Effector memory CD8-positive, alpha-beta T cell (primary cell): ENCODE measurements at places on chromosomes 12 and 14.

- DNase-seq, result no peak
Measured at GRCh38 chr12:81502912-81503695, 256.0 kb downstream of the PPFIA2 start.

DNA sequence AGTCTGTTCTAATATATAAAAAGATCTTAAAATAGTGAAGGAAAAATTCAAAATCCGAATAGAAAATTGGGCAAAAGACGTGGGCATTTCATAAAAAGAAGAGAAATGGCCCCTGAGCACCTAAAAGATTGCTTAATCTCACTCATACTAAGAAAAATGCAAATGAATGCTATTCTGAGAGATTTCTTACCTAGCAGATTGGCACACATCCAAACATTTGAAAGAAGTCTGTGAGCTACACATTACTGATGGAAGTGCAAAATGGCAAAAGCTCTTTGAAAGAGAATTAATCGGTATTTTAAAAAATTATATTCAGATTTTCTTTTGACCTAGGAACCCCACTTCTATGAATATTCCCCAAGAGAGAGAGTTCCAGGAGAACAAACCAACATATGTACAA lies 280.4 kb upstream of the GARIN6 start:
- no peak for DNase-seq

GRCh38 chr12:21547437-21547836 lies 21.3 kb downstream of the SPX start:
- DNase-seq, result no peak

- no peak for DNase-seq
Measured at GRCh38 chr14:45290547-45290946, 37.5 kb upstream of the MIS18BP1 start.

DNA sequence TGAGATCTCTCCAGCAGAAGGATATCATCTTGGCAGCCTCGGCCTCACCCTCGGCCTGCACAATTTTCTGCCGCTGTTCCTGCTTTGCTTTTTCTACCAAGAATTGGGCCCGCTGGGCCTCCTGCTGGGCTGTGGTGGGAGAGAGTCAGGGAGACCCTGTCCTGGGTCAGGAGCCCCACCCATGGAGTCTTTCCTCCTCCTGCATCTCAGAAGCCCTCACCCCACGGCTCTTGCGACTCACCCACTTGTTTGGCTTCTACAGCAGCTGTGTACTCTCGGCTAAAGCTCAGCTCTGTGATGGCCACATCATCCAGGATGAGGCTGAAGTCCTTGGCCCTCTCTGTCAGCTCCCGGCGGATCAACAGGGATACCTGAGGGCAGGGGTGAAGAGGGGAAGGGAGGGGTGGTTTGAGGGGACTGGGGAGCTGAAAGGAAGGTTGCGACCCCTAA lies 2.8 kb downstream of the PHB2 start:
- DNase-seq, result no peak

GRCh38 chr12:9799961-9800360 lies 27.3 kb upstream of the KLRF1 start:
- no peak for DNase-seq

GRCh38 chr14:75993567-75994041 lies 8.0 kb downstream of the IFT43 start:
- no peak for DNase-seq

- DNase-seq, result no peak
Measured at GRCh38 chr12:46523863-46524770, 151.5 kb upstream of the SLC38A2 start.

DNA sequence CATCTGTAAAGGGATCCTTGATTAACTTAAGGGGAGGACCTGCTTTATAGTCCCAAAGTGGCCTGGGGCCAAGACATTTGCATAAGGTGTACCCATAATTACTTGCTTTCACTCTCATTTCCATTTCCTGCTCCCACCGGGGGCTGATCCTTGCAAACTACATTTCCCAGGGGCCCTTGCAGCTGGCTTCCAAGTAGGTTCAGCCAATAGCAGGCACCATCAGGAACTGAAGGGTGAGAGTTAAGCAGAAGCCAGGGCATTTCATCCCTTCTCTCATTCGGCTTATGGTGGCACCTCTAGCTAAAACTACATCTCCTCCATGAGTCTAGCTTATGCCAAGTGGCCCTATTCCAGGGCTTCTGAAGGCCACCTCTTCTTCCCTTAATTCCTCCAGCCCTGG lies 88.8 kb downstream of the CCDC60 start:
- no peak for DNase-seq

DNA sequence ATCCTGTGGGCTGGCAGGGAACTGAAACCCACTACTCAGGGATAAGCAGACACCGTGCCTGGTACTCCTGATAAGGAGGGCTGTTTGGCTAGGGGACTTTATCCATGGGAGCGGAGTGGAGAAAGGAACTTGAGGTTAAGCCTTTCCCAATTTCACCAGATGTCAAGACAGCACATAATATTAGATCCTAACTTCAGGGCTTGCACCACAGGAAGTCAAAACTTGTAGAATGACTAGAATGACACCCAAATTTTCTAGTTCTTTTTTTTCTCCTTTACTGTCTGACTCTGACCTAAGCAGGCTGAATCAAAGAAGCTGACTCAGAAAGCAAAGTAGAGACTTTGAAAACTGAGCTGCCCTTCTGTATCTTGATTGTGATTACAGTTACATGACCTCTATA lies 7.1 kb upstream of the CGRRF1 start:
- DNase-seq, result no peak

DNA sequence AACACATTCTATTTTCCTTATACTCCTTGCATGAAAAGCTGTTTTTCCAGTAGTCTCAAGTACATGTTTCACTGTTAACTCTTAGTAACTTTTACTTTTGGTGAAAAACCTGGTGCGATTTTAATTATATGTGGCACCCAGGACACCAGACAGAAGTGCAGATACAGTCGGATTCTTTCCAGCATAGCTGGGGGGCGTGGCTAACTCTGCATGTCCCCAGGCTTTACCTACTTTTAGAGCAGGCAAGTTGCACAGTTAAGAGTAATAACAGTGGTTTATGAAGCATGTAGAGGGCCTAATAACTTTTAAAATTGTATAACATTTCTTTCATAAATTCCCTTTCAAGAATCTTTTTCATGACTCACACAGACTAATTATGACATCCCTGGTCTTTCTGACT lies 70.7 kb downstream of the HSD17B6 start:
- no peak for DNase-seq

GRCh38 chr14:23078692-23079116 lies 16.2 kb downstream of the ACIN1 start:
- no peak for DNase-seq

DNA sequence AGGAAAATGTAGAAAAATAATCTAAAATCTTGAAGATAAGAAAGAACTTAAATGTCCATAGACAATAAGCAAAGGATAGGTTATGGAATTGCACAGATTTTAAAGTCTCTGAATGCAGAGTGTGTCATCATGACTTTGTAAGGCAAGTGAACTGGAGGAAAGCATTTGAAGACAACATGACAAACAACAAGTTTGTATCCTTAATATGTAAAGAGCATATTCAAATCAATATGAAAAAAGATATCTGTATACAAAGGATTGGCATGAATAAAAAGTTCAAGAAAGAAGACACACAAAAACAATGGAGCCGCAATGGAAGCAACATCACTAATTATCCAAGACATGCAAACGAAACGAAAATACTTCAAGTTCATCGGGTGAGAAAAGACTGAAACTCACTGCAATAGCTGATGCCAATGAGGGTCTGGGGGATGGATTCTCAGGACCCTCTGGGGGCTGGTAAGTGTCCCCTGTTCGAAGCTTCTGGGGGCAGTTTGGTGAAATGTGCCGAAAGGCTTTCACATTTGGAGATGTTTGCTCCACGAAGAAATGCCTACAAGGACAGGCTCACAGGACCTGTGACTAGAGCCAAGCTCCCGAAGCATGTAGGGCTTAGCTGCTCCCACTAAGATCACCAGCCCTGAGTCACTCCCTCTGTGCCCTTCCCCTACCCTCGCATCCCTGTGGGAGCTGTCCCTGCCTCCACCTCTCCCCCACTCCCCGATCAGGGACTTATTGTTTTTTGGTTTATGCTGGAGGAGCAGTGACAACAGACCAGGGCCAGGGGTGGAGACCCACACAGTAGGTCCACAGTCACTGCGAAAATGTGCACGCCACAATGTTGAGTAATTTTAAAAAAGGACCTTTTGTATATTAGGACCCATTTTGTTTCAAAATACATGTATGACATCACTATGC lies 345.7 kb upstream of the SFSWAP start:
- DNase-seq, result no peak

GRCh38 chr12:67689385-67689784 lies 40.8 kb downstream of the DYRK2 start:
- no peak for DNase-seq

DNA sequence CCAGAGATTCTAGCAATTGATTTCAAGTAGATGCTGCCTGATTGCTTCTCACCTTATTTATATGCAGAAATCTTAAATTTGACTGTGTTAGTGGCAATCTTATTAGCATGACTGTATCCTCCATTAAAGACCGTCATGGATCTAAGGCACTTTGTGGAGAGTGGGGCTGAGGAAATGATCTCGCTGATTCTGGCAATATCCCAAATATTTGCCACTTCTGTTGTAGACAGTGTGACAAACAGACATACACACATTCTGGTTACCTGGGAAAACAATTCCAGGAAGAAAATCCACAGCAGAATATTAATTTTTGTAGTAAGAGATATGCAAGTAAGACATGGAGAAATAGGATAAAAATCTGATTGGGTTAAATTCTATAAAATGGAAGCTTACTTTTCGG lies 269.0 kb upstream of the G2E3 start:
- no peak for DNase-seq

- no peak for DNase-seq
Measured at GRCh38 chr12:28108599-28108998, 81.7 kb upstream of the CCDC91 start.

GRCh38 chr14:21991130-21991529 lies 317.5 kb upstream of the OR4E1 start:
- DNase-seq, result no peak

- no peak for DNase-seq
Measured at GRCh38 chr14:102540315-102541028, 30.9 kb upstream of the ANKRD9 start.

DNA sequence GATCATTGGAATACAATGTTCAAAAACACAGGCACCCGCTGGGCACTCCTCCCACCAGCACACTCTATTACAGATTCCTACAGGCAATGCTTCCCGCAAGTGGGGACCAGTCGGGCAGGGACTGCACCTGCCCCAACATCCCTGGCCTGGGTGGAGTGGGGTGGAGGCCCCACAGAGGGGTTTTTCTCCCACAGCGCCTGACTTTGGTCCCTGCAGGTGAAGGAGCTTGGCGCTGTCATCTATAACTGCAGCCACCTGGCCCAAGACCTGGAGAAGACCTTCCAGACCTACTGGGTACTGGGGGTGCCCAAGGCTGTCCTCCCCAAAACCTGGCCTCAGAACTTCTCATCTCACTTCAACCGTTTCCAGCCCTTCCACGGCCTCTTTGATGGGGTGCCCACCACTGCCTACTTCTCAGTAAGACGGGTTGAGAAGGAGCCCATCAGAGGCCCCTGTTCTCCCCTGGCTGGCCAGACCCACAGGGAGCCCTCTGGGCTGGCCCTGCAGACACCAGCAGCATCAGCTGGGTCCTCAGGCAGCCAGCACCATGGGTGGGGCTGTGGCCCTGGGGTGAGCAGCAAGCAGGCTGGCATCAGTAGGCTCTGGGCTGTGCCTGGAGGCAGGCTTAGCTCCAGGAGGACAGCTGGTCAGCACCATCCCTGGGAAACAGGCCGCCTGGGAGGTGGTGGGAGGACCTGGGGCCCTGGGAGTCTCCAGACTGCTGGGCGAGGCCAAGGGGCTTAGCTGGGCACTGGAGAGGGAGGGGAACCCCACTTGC lies 6.0 kb downstream of the PLD4 start:
- no peak for DNase-seq

- DNase-seq, result no peak
Measured at GRCh38 chr14:99003646-99004045, 268.4 kb downstream of the BCL11B start.

- DNase-seq, result peak; percentile 63
Measured at GRCh38 chr14:99242816-99243721, 28.9 kb downstream of the BCL11B start.

DNA sequence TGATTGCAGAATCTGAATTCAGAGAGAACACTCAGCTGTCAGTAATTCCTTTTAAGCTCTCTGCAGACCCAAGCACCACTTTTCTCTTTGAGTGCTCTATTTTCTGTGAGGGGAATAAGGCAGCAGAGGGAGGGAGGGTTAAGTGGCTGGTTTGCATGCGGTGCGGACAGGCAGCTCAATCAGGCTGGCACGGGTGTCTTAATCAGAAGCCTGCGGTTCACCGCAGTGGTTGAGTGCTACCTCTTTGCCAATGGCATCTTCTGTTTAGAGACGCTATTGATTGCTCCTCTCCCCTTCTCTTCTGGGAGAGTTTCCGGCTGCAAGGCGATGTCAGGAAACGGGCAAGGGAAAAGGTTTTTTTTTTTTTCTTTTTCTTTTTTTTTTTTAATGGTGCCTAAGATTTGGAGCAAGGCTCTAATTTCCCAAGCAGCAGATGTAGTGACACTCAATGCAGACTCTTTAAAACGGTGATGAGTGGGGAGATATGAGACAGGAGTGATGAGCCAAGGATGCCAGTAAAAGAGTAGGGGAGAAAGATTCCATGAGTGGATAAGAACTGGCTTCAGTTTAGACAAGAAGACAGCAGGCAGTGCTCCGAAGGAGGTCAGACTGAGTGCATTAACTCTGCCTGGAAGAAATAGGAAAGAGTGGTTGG lies 533.7 kb upstream of the SEL1L start:
- DNase-seq, result no peak

DNA sequence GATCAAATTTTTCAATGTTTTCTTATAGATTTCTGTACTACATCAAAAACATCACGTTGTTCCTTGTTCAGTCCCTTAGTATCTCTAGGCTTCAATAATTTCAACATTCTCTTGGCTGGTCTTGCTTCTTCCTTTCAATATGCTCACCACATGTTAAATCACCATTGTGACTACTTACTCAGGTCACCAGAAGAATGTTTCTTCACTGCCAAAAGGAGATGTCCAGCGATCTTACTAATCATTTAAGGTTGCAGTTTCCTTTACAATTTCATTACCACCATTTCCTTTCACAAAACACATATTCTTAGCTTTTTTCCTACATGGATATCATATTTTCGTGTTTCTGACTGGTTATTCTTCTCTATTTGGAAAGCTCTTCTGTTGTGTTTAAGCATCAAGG lies 363.8 kb downstream of the NAV3 start:
- DNase-seq, result no peak

- DNase-seq, result no peak
Measured at GRCh38 chr12:94170690-94171594, 22.6 kb downstream of the PLXNC1 start.

DNA sequence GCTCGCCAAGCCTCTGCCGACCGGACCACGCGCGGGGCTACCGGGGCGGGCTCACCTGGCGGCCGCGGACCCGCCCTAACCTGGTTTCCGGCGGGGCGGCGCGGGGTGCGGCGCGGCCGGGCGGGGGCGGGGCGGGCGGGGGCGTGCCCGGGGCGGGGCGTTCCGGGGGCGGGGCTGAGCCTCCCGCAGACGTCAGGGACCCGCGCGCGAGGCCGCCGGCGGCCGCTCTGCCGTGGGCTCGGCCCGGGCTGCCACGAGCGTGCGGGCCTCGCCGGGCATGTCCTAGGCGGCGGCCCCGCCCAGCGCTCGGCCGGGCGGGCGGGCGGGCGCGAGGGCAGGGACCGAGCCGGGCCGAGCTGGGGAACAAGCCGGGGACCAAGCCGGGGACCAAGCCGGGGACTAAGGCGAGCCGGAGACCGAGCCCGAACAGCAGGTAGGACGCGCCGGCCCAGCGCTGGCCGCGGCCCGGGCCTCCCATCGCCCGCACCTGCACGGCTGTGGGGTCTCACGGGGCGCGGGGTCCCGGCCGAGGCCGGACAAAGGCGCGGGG lies at the start of gene CEP170B:
Gene CEP170B (plus strand): TSS at position 188 of the 550 bp plus-strand sequence. CDS start 3,183 bp downstream, outside the sequence.
- DNase-seq, result no peak
